ENCODE measurements at places on chromosomes 2 and 18.

- no peak for DNase-seq
These were observed 106.8 kb downstream of the LPIN1 start for GRCh38 chr2:11853197-11853588.

- peak; percentile 27 for DNase-seq
These were observed 13.7 kb downstream of the GPR17 start for GRCh38 chr2:127659408-127660290.

DNA sequence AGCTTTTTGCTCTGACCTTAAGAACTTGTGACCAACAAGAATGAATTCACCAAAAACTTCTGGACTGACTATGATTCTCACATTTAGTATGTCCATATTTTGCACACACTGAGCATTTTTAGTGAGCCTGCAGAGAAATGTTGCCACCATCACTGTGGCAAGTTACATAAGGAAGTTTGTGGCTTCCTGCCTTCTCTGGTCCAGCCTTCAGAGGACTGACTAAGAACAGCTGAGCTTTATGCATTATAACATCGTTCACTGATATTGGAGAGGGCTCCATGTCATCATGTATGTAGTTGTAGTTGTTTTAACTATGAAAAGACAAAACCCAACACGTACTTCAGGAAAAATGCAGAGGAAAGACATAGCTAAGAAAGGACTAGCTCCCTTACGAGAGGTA lies 218.0 kb upstream of the CRIM1 start:
- DNase-seq, result no peak

- DNase-seq, result no peak
These were observed 119.4 kb downstream of the GREB1L start for GRCh38 chr18:21361307-21361880.

GRCh38 chr18:10367836-10368235 lies 86.6 kb upstream of the APCDD1 start:
- DNase-seq, result no peak

DNA sequence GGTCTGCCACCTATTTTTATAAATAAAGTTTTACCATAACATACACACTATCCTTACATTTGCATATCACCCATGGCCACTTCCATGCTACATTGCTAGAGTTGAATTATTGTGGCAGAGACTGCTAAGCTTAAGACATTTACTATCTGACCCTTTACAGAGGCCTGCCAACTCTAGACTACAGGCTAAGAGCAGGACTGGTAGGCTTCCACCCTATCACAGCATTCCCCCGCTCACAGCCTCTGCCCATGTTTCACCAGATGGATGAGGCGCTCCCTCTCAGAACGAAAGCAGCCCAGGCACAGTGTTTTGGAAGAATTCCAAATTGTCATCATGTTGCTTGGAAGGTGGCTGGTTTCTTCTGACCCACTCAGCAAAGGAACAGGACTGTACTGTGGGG lies 91.7 kb upstream of the SLC35G4 start:
- no peak for DNase-seq

DNA sequence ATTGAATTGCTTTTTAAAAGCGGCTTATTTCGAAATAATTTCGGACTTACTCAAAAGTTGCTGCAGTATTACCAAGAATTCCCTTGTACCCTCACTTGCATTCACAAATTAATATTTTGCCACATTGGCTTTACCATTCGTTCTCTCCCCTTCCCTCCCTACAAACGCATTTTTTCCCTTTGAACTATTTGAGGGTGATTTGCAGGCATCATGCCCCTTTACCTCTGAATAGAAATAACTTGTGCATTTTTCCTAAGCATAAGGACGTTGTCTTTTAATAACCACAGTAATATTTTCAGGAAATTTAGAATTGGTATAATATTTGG lies 608 bp downstream of the CCDC138 start:
- DNase-seq, result no peak

GRCh38 chr2:58921676-58922075 lies 680.6 kb upstream of the FANCL start:
- no peak for DNase-seq

- no peak for DNase-seq
These were observed 107.1 kb downstream of the NDUFA10 start for GRCh38 chr2:239917957-239918481.

DNA sequence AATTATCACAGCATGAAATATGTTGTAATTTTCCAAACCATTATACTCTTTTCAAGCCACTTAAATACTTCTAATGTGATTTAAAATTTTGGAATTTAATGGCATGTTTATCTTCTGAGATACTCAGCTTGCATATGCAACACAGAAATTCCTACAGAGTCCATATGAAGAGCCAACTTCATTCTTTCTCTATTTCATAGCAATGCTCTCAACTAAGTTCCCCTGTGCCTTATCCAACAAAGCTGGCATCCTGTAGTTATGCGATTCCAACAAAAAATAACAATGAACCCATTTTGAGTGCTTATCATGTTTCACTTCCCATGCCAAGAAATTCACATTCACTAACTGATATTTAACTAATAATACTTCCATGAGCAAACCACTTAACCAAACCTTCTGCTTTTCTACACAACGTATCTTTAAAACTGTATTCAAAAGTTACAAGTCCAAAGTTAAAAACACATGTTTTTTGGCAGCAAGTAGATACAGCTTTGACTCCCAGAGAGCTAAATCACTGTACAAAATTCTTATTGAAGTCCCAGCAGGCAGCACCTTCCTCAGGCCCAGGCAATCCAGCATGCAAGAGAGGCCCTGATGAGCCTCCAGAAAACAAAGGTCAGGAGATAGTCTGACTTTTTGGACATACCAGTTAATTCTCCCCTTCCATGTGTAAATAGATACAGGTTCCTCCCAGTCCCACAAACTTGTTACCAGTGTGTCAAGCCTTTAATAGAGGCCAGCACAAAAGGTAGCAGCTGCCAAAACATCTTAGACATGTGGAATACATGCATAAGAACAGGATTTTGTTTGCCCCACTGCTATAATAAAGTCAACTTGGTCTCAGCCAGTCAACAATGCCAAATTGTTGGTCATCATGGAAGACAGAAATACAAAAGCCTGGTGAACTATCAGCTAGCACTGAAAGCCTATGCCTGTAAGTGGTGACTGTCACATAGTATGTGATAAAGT lies 113.1 kb upstream of the WDR75 start:
- no peak for DNase-seq

DNA sequence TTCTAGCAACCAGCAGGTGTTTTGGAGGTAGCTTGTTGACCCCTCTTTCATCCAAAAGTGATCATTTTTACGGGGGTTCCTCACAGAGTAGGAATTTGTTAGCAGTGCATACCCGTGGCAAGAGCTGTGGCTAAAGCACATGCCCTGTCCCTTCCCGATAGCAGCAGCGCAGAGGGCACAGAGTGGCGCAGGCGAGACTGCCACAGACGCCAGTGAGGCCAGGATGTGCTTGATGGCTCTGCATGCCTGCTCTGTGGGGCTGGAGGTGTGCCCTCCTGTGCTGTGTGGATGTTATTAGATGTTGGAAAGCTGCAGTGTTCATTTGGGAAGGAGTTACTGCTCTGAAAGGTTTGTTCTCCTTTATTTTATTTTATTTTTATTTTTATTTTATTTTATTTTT lies 153.6 kb downstream of the FAM210A start:
- no peak for DNase-seq

- DNase-seq, result no peak
These were observed 1.2 kb downstream of the MLPH start for GRCh38 chr2:237488295-237488694.

DNA sequence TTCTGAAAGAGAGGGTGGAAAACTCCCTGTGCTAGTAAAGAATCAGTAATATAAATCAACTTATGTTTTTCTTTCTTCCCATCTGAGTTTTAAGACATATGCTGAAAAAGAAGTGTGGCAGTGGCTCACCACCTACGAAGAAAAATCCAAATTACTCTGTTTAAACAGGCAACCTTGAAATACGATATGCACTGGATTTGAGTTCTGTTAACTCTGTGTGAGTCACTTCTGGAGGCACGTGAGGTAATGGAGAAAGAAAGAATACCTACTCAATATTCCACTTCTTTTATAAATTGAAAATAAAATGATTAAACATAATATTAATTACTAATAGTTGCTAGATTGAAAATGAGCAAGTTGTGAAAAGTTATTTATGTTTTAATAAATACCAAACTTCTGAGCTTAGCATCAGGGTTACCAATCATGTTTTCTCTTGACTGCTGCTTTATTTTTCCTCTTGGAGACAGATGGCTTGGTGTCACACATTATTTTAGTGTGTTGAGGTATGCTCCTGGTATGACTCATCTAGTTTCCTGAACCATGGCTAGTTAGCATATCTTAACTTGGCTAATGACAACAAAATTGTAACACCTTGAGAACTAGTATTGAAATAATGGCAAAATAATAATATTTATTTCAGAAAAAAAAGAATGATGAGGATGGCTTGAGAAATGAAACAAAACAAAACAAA lies 1705.5 kb upstream of the PIK3C3 start:
- DNase-seq, result no peak

DNA sequence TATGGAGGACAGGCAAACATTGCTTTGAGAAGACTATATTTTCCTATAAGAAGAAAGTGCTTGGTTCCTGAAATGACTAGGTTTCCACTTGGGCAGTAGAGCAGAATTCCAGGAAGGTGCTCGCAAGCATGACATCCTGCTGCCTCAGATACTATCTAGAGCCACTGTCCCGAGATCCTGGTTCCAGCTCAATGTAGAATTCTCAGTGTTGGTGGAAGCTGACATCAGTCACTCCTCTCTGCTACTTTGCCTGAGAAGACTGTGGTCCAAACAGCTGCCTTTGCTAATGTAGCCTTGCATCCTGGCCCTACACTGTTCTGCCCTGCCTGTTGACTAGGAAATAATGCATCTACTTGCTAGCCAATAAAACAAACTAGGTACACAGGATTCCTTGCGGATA lies 50.0 kb upstream of the ITGA6 start:
- DNase-seq, result no peak

- no peak for DNase-seq
These were observed 44.5 kb downstream of the PSMD14 start for GRCh38 chr2:161352719-161353118.

- DNase-seq, result no peak
These were observed 10.6 kb downstream of the MAPRE2 start for GRCh38 chr18:35051641-35052377.

DNA sequence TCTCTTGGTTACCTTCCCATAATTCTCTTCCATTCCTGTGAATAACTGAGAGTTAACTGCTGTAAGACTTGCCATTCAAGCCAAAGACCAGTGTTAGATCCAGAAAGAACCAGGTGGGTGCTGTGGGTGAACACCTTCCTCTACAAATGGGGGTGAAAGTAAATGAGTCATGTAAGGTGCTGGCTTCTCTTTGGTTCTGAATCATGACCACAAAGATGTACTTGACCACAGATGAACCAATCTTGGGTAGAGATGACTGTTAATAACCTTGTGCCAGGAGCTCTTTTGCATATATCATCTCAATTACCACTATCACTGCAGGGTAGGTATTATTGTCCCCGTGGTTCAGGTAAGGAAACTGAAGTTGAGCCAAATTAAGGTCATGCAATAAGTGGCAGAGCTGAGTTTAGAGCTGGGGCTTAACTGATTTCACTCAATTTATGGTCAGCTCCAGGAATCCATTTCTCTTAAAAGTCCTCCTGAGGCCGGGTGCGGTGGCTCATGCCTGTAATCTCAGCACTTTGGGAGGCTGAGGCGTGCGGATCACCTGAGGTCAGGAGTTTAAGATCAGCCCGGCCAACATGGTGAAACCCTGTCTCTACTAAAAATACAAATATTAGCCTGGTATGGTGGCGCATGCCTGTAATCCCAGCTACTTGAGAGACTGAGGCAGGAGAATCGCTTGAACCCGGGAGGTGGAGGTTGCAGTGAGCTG lies 244.9 kb upstream of the CXCR4 start:
- no peak for DNase-seq

- DNase-seq, result no peak
These were observed 94.4 kb downstream of the MGAT5 start for GRCh38 chr2:134348239-134348638.

GRCh38 chr2:105635564-105635963 lies 109.1 kb upstream of the NCK2 start:
- DNase-seq, result no peak

GRCh38 chr2:238847841-238848690 lies at the start of gene TWIST2:
TSS of gene TWIST2 (plus strand) at chr2:238848085. CDS start at chr2:238848216, 131 bp downstream.
- DNase-seq, result no peak

DNA sequence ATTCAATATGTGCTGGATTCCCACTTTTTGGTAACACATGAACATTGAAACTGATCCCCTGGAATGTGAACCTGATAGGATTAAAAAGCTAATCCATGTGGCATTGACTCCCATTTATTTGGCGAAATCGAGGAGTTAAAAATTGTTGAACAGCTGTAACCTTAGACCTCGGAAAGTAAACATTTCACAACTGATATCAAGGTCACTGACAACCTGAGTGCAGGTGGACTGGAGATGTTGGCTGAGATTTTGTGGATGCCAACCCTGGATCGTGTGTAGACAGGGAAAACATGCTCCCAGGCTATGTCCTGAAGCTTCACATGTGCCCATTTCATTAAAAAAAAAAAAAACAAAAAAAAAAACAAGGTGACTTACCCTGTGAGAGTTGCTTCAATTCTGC lies 204.8 kb downstream of the SETBP1 start:
- DNase-seq, result peak; percentile 78

- no peak for DNase-seq
These were observed 113.6 kb downstream of the ADCYAP1 start for GRCh38 chr18:1018181-1018681.

DNA sequence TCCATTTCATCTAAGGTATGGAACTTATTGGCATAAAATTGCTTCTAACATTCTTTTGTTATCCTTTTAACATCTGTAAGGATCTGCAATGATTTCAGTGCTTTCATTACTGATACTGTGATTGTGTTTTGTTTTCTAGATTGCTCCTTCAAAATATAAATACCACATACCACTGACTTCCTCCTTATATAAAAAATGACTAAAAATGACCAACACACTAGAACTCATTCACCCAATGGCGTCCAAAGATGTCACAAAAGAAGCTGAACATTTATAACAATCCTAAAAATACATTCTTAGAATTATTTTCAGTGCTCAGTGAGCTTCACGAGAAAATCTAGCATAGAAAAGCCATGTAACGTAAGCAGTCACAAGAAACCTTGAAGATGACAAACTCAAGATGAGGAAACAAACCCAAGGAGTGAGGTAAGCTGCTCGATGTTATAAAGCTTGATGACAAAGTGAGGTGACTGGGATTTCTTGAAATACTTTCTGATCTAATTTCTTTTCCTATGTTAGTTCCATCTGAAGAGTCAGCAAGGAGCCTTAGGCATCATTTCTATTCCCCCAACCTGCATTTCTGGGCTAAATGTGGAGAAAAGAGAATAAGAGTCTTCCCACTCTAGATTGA lies 42.6 kb downstream of the PNO1 start:
- no peak for DNase-seq

DNA sequence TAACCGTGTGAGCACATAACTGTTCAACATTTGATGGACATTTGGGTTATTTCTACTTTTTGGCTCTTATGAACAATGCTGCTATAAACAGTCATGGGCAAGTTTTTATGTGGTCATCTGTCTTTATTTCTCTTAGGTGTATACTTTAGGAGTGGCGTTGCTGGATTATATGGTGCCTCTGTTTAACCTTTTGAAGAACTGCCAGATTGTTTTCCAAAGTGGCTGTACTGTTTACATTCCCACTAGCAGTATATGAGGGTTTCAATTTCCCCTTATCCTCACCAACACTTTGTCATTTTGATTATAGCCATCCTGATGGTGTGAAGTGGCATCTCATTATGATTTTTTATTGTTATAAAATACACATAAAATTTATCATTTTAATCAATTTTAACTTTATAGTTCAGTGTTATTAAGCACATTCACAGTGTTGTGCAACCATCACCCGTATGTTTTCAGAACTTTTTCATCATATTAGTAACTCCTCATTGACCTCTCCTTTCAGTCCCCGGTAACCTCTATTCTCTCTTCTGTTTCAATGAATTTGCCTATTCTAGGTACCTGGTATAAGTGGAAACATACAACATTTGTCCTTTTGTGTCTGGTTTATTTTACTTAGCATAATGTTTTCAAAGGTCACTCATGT lies 55.4 kb downstream of the EML4 start:
- no peak for DNase-seq

Measured in right lobe of liver (tissue), 6 donors.